ENCODE measurements at places on chromosomes 1 and 21. TPM values are rescaled to one million over a fixed set of nuclear protein-coding genes. Genes with fewer than 3 reads are reported as not detected.

GRCh38 chr1:215957663-215958062, 390.6 kb downstream of the KCTD3 start:
- DNase-seq = peak; percentile 57
- no peaks in the 10 kb centered on the region for H3K36me3 ChIP-seq
- no peaks in the 10 kb centered on the region for H3K27me3 ChIP-seq
- no peak overlapping the region for H3K27ac ChIP-seq
- no peak overlapping the region for H3K4me3 ChIP-seq

GRCh38 chr1:85857991-85858390, 149.8 kb upstream of the ZNHIT6 start:
- no peak for DNase-seq
- no peaks in the 10 kb centered on the region for H3K27me3 ChIP-seq
- H3K27ac ChIP-seq = no peak overlapping the region
- H3K36me3 ChIP-seq = no peaks in the 10 kb centered on the region

- H3K4me1 ChIP-seq = peaks cover 6% of the 10 kb centered on the region
- peak; percentile 11 for DNase-seq
- H3K27me3 ChIP-seq = no peaks in the 10 kb centered on the region
- H3K4me3 ChIP-seq = no peak overlapping the region
- H3K36me3 ChIP-seq = peaks cover 3% of the 10 kb centered on the region
- no peak overlapping the region for H3K27ac ChIP-seq
Measured at GRCh38 chr1:56688522-56689026, 43.5 kb downstream of the PRKAA2 start.

DNA sequence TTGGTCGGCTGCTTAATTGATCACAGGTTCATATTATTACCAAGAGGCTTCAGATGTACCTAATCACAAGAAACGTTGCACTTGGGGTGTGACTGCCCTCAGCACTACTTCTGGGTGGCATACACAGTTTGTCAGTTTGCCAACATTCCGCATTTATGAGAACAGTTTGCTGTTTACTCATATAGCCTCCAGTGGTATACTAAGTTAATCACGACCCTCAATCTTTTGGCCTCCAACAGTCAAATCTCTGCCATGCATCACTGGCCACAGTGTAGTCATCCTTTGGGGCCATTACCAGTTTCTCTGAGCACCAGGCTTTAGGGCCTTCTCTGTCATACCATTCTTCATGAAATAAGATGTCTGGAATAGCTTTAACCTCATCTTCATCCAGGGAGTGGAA, 62.8 kb upstream of the BCL9 start:
- no peak for DNase-seq
- H3K36me3 ChIP-seq = no peaks in the 10 kb centered on the region
- no peaks in the 10 kb centered on the region for H3K27me3 ChIP-seq
- H3K27ac ChIP-seq = no peak overlapping the region

GRCh38 chr1:114803001-114803400, 22.5 kb upstream of the SIKE1 start:
- no peaks in the 10 kb centered on the region for H3K36me3 ChIP-seq
- H3K4me1 ChIP-seq = no peaks in the 10 kb centered on the region
- peaks cover 10% of the 10 kb centered on the region for H3K27me3 ChIP-seq
- no peak overlapping the region for H3K27ac ChIP-seq
- DNase-seq = no peak
- H3K4me3 ChIP-seq = no peak overlapping the region

- no peak for DNase-seq
- no peaks in the 10 kb centered on the region for H3K4me1 ChIP-seq
- H3K27me3 ChIP-seq = peaks cover 8% of the 10 kb centered on the region
- H3K27ac ChIP-seq = no peak overlapping the region
- no peaks in the 10 kb centered on the region for H3K36me3 ChIP-seq
- no peak overlapping the region for H3K4me3 ChIP-seq
Measured at GRCh38 chr21:33374080-33374449, 29.1 kb upstream of the IFNGR2 start.

- DNase-seq = peak; percentile 93
- peak overlapping the region; percentile 88 for H3K27ac ChIP-seq
- H3K36me3 ChIP-seq = no peaks in the 10 kb centered on the region
- H3K4me3 ChIP-seq = peak overlapping the region; percentile 41
- no peaks in the 10 kb centered on the region for H3K4me1 ChIP-seq
Measured at GRCh38 chr1:32972814-32973428, 8.3 kb upstream of the RNF19B start.

GRCh38 chr1:211328084-211328694, 1.6 kb downstream of the TRAF5 start:
- peaks cover 6% of the 10 kb centered on the region for H3K4me1 ChIP-seq
- H3K36me3 ChIP-seq = no peaks in the 10 kb centered on the region
- H3K27ac ChIP-seq = no peak overlapping the region
- no peak overlapping the region for H3K4me3 ChIP-seq

PER3 gene
- total RNA-seq = 13.2 TPM

All from cardiac muscle cell (in vitro differentiated cells and primary cell).